HepG2 (cell line): ENCODE measurements at places on chromosomes 2 and 18. TPM values are rescaled to one million over a fixed set of nuclear protein-coding genes. Genes with fewer than 3 reads are reported as not detected.

Gene SOCS6
- total RNA-seq, result 38.3 and 49.0 TPM in 2 replicates

Gene NEU2
- total RNA-seq, result not detected in 2 replicates

Gene LIMS4
- 0.88 and 1.1 TPM in 2 replicates for total RNA-seq

Gene ADGRF3
- total RNA-seq, result 0.14 and 0.40 TPM in 2 replicates

Gene ZNF804A
- 0.06 and 0.07 TPM in 2 replicates for total RNA-seq

Gene FAM117B
- 11.0 and 16.6 TPM in 2 replicates for total RNA-seq

Gene SYT4
- total RNA-seq, result not detected in 2 replicates

Gene OST4
- total RNA-seq, result 498 and 508 TPM in 2 replicates

Gene PLCD4
- not detected in 2 replicates for total RNA-seq

Gene HOXD13
- total RNA-seq, result not detected in 2 replicates

Gene DPP4
- total RNA-seq, result 57.2 and 109 TPM in 2 replicates

Gene RGPD6
- 28.4 and 33.2 TPM in 2 replicates for total RNA-seq

Gene NCKAP5
- total RNA-seq, result not detected in 2 replicates

Gene SCN9A
- total RNA-seq, result 11.8 and 15.3 TPM in 2 replicates

DNA sequence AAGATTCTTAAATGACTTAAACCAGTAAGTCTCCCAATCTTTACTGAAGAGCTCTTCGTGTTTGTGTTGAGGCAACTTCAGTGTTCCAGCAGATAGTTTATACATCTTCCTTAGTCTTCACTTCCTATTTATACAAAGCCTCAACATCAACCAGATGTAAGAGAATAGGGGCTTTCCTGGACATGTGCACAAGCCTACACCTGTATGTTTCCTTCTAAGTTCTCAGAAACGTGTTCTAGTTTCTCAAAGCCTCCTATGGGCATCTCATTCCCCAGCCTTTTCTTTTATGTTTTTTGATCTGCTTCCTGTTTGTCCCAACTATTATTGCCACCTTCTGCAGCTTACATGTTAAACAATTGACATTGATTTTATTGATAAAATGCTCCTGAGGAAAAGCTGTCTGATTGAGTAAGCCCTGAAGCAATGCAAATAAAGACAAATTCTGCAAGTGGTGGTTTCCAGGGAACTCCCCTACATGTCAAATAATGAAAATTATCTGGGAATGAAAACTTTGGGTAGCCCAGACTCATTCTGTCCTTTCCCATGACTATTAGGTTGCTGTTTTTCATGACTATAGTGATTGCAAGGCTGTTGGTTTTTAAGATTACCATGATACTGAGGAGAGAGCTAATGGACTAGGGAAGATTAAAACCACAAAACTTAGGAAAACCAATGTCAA lies 663.3 kb upstream of the ACVR2A start:
- DNase-seq, result no peak

DNA sequence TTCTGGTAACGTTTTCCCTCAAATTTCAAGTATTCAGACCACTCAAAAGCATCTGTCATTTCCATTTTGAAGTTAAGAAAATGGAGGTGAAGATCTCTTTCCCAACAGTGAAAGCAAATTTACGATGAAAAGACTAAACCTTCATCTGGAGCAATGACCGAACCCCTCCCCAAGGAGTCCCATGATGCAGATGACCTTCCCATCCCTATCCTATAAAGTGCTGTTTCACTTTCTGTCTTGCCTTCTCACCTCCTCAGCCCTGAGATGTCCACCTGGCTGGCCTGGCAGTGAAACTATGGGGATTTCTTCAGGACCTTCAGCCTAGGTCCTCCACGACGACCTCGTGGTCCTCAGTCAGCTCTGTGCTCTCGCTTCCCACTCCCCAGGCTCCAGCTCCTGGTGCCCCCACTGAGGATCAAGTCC lies 925 bp upstream of the NPC1 start:
- no peak for DNase-seq

DNA sequence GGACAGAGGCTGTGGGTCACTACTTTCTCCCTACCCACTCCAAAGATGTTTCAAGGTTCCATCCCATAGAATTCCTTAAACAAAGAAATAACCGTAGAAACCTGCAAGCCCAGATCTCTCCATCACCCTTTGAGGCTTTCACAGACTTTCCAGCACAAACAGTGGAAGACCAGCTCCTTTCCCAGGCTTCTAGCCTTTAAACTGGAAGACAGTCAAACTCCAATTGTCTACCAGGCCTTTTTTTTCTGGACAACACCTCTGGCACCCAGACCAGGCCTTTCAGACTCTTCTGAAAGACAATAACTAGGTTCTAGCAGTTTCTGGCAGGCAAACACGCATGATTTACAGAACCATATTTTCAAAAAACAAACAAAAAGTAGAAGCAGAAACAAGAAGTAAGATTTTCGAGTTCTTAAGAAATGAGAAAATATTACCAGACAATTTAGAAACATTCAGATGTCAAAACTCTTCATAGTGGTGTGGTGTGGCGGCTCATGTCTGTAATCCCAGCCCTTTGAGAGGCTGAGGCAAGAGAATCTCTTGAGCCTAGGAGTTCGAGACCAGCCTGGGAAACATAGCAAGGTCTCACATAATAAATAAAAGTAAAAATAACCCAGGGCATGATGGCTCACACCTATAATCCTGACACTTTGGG lies 106.8 kb upstream of the MSH2 start:
- DNase-seq, result no peak

- DNase-seq, result no peak
These were observed 105.8 kb downstream of the SPP2 start for GRCh38 chr2:234156326-234156725.

GRCh38 chr18:53984021-53984420 lies 240.4 kb downstream of the MBD2 start:
- no peak for DNase-seq

DNA sequence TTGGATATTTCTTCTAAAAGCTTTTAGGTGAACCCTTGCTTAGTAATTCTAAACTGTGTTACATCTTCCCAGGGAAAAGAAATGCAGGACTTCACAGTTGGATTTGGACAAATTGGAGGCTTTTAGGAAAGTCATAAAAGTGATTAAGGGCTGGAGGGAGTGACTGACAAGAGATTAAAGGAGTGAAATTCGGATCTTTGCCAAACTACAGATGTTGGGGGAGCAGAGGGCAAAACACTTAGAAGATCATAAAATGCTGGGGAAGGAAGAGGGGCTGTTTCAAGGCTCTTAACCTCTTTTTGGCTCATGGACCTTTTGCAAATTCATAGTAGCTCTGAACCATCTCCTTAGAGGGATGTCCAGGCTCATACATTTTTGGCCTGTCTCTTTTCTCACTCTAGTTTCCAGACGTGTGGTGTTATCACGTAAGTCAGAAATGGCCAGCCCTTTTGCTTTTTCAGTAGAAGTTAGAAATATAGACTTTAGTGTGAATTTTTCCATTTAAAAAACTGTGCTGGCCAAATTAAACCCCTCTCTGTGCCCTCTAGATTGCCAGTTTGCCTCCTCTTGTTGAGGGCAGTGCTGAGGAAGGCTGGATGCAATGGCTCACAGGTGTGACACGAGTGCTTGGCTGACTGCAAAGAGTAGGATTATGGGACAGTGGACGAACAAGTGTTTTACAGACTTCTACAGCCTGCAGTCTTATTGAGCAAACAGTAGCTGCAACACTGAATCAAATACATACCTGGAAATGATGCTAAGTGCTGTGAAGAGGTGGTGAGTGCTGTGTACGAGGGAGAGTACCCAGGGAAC lies 109.9 kb downstream of the LYPD6B start:
- no peak for DNase-seq

GRCh38 chr2:43065871-43066270 lies 160.5 kb downstream of the ZFP36L2 start:
- no peak for DNase-seq

GRCh38 chr2:55581435-55581834 lies 36.0 kb downstream of the PPP4R3B start:
- DNase-seq, result peak; percentile 27

DNA sequence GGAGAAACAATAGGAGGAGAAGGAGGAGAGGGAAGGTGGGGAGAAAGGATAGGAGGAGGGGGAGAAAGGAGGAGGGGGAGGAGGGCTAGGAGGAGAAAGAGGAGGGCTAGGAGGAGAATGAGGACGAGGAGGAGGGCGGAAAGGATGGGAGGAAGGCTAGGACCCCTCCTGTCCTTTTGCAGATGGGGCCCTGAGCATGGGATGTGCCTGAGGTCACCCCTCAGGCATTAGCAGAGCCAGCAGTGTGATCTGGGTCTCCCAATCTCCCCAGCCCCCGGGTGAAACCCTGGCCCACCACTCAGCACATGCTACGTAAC lies 601 bp upstream of the ANO7 start:
- no peak for DNase-seq

DNA sequence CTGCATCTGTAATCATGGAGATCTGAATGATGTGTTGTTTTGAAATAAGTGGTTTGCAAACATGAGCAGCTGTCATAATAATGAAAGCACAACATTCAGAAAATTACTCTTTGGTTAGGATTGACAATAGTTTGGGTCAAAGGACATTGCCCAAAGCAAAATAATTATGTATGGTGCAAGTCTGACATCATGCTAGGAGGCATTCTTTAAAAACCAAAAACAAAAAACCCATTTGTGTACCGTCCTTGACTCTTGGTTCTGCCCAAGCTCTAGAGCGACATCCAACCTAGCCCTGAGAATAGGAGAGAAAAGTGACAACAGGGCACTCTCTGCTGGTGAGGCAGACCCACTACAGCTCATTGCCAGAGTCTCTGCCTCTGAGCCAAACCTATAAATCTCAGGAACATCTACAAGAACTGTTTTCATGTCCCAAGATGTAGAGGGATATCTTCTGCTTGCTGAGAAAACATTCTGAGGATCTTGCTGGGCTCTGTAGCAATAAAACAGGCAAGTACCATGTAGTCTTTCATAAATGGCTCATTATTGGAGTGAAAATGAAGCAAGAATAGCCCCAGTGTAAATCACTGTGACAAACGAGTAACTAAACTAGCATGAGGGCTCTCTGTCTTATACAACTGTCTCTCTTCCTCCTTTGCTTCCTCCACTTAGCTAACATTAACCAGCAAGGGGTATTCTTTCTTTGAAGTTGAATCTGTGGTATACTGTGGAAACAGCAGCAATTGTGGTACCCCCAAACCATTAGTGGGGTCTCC lies 266.8 kb upstream of the CXCR4 start:
- peak; percentile 35 for DNase-seq

- no peak for DNase-seq
These were observed 84.4 kb upstream of the CD28 start for GRCh38 chr2:203621981-203622515.

GRCh38 chr2:219059375-219059724 lies 1.4 kb downstream of the IHH start:
- no peak for DNase-seq

DNA sequence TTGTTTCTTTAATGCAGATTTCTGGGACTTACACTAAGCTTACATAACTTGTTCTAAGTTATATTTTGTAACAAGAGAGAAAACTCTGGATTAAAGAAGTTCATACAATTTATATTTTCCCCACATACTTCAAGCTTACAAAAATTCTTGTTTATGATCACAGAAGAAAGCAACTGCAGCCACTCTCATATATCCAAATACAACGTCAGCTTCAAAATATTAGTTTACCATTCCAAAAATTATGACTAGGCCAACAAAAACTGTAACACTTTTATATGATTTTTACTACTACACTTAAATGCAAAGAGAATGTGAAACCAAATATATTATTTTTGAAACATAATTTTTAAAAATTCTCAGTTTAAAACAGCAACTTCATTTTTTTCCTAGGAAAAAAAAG lies 30.9 kb downstream of the LPIN2 start:
- DNase-seq, result no peak
